Spleen (tissue), 13 donors: ENCODE measurements at places on chromosomes 12 and 14. TPM values are rescaled to one million over a fixed set of nuclear protein-coding genes. Genes with fewer than 3 reads are reported as not detected.

TAS2R42 gene
- polyA plus RNA-seq = not detected

DNM1L gene
- 24.8 TPM for polyA plus RNA-seq

KLRK1 gene
- 45.9 TPM for polyA plus RNA-seq

CLEC4D gene
- polyA plus RNA-seq = 0.62 TPM

TRHDE gene
- polyA plus RNA-seq = 0.43 TPM

RNASE1 gene
- 61.9 TPM for polyA plus RNA-seq
